Inflammatory macrophage treated with lipopolysaccharide for 4 hours (primary cell): ENCODE measurements at places on chromosomes 12 and 14.

DNA sequence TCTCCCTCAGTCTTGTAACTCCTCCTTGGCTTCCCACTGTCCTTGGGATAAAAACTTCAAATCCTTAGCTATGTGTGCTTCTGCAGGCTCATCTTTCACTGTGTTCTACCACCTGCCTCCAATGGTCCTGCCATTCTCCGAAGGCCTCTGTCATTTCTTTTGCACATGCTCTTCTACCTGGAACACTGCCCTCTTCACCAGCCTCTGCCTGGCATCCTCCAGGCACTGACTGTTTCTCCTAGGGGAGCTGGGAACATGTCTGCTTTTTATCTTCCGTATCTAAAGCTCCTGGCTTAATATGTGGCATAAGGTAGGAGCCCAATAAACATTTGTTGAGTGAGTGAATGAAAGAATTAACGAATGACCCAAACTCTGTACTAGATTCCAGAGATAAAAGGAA is 603.3 kb upstream of the TMEM132C start:
- no peak for DNase-seq

DNA sequence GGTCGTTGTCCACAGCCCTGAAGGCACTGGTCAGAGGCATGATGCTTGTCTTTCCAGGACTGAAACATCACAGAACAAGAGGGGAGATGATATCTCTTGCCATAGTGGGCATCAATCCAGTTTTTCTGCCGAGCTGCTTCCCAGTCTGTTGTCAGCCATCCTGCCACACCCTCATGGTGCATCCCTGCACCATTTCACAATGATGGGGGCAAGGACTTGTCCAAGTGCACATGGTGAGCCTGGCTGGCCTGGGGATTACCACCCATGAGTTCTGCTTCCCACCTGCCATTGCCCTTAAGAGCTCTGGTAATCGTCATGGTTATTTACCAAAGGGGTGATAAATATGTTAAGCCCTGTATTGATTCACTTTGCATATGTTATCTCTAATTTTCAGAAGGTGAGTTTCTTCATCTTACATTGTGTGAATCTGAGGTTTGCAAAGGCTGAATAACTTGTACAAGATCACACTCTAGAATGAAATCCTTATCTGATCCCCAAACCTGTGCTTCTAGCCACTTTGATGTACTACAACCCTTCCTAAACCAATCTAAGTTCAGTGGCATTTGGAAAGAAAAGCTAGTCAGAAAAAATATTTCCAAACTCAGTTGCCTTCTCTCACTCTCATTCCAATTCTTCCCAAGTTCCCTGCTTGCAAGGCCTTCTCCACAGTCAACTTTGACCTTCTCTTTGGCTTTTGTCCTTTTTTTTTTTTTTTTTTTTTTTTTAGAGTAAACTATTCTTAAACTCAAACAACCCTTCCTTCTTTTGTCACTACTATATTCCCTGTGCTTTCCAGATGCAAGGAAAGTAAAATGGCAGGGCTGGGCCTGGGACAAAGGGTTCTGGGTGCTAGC is 2.3 kb downstream of the AVIL start:
- no peak for DNase-seq

DNA sequence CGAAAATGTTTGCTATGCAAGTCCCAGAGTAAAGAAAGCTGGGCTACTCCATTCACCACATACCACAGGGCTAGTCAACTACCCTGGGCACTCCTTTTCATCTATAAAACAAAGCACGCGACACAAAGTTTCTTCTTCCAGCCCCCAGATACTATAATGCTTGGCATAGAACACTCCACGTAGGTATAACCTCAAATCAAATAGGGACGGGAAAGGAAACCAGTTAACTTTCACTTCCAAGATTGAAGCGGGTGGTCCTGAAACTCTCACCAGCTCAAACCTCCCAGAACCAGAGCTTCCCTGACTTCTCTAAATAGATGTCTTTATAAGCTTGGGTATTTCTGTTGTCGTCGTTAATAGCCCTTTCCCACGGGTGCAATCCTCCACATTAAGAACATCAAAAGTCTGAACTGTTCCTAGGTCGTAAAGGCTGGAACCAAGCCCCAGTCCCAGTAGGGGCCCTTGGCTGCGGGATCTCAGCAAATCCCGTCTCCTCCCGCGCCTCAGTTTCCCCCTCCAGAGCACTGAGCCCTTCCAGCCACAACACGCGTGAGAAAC is 647 bp downstream of the LGMN start:
- peak; percentile 51 for DNase-seq

DNA sequence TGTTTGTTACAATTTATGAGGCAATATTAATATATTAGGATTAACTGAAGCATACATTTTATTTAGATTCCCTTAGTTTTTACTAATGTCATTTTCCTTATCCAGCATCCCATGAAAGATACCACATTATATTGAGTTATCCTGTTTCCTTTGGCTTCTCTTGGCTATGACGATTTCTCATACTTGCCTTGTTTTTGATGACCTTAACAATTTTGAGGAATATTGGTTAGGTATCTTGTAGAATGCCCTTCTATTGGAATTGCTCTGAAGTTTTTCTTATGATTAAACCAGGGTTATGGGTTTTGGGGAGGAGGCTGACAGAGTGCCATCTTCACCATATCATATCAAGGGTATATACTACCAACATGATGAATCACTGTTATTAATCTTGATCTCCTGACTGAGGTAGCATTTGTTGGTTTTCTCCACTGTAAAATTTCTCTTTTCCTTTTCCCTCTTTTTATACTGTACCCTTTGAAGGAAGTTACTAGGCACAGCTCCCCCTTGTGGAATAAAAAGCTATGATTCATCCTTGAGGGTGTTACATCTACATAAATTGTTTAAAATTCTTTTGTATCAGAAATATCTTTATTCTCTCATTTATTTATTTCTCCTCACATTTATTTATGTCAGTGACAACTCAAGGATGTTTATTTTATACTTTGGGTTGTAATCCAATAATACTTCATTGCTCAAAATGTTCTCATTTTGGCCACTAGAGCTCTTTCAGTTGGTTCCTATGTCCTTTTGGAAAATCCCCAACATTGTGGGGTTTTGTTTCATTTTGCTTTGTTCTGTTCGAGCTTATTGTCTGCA is 239.0 kb downstream of the SLC16A7 start:
- DNase-seq = peak; percentile 44

GRCh38 chr12:121033625-121034349 is 5.3 kb downstream of the OASL start:
- peak; percentile 85 for DNase-seq
